Stimulated activated CD8-positive, alpha-beta memory T cell treated with anti-CD3 and anti-CD28 coated beads, Interleukin-7, amount 100 ng/mL, for 1 hour (primary cell): ENCODE measurements at places on chromosomes 12 and 14.

GRCh38 chr14:31080056-31080455 lies 53.9 kb upstream of the STRN3 start:
- no peak for DNase-seq

DNA sequence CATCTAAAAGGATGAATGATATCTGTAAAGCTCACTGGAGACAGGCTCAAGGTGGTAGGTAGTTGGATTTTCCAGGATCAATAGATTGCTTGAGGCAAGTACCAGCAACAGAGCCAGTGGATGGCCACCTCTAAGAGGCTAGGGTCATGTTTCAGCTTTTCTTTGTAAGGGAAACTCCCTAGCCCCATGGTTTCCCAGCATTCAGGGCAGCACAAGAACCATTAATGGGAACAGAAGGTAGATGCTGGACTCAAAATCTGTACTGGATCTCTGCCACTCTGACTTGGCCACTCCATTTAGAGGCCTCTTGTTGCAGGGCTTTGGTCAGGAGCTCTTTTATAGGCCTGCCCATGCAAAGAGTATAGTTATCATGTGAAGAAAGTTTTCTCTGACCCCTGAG lies 76.1 kb upstream of the DYRK2 start:
- DNase-seq: no peak

DNA sequence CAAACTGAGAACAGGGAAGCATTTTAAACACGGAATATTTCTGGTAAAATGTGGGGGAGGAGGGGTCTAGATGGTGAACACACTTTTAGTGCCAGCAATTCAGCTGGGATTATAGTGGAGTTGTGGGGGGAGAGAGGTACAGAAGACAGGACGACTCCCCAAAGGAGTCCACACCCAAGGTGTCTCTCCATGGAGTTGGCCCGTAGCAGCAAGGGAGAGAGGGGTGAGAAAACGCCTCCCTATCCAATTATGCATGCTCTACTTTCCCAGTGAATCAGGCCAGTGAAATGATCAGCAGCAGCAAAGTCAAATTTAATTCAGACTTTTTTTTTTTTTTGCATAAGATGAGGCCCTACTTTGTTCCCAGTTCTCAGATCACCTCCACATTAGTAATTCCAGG lies 38.6 kb downstream of the BTG1 start:
- no peak for DNase-seq

- no peak for DNase-seq
Observed at GRCh38 chr12:47110718-47111391, 31.1 kb upstream of the AMIGO2 start.

- no peak for DNase-seq
Observed at GRCh38 chr12:38253778-38254177, 62.8 kb upstream of the ALG10B start.

DNA sequence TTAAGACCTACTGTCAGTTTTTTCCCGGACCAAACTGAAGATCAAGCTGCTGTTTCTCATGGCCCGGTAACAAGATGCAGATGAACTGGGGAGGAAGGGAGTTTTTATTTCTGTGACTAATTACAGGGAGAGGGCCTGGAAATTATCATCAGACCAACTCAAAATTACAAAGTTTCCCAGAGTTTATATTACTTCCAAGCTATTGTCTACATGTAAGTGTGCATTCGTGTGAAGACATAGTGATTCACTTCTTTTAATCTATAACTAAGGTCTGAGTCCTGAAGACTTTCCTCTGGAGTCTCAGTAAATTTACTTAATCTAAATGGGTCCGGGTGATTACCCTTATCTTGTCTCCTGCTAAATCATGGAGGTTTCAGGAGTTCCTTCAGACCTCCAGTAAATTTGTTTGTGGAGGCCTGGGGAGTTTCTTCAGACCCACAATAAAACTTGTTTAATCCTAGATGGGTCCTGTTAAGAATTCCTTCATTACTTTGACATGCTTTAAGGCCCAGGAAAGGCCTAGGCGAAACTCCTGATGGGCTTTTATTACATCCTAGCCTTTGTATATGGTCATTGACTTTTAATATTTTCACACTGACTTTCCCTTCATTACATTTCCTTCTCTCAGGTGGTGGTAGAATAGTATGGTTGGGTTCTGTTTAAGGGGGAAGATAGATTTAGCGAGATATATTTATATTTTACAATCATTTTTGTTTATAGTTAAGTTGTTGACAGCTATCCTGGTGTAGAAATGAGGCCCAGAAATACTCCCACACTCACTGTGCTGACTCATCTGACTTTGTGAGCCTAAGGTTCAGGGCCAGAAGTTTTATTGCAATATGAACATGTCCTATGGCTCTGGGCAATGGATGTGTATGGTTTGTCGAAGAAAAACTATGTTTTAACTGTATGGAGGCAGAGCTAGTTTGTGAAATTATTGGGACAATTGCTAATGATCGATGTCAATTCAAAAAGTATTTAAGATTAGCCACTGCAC lies 627.0 kb upstream of the FBXO33 start:
- no peak for DNase-seq

DNA sequence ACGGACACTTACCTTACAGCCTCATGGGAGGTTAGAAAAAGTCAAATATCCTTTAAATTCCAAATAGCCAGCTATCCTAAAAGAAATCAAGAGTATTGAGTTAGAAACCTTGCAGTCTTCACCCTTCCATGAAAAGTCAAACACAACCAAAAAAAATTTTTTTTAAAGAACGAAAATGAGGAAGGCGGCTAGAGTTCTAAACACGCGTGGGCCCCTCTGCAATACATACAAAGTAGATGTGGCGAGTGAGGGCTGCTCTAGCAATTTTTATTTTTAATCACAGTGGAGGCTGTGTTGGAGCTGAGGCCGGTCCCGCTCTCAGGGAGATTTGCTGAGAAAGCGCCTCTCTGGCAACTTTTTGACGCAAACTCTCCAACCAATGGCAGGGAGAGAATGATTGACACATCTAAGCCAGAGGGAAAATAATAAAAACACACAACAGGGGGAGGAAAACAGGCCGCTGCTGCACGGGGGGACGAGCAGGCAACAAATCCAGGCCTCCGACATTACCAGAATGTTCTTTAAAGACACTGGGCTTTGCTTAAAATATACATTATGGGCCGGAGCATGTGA lies at the start of gene OTX2:
OTX2 (minus strand) TSS at position 333 of the 573 bp plus-strand sequence. CDS start 5,023 bp downstream, outside the sequence.
- DNase-seq: no peak

DNA sequence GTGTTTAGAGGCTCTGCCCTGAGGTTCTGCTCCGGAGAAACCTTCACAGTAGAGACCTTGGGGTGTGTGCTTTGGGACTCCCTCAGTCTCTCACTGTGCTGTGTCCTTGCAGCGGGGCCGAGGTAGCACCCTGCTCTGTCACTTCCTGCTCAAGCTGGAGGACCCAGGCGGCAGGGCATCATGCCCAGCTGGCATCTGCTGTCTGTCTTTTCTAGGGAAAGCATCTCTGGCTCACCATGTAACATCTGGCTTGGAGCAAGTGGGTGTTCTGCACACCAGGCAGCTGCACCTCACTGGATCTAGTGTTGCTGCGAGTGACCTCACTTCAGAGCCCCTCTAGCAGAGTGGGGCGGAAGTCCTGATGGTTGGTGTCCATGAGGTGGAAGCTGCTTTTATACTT lies 124.5 kb downstream of the ESRRB start:
- no peak for DNase-seq

DNA sequence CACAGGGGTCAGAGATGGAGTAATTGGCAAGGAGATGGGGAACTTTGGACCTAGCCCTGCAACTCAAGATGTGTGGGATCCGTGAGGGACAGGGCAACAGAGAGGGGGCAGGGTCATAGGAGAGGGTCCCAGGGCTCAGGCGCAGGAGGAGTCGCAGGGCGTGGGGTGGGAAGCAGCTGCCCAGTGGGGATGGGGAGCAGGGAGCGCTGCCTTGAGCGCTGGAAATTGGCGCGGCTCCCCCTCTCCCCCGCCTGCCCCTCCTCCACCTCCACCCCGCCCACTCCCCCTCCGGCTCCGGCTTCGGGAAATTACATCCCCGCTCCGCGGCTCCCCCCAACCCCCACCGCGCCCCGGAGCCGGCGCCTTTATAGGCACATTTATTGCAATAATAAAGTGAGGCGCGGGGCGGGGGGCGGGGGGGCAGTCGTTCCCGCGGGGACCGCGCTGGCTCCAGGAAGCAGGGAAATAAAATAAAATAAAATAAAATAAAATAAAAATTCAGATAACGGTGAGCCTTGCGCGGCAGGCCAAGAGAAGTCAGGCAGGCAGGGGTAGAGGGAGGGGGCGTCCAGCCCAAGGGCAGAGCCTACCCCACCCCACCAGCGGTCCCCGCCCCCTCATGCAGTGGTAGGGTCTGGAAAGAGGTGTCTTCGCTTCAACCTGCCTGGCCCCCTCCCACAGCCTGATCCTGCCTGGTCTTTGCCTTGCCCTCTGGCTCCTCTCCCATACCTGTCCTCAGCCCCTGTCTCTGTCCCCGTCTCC lies 3.6 kb downstream of the NXPH4 start:
- no peak for DNase-seq
